ENCODE measurements at places on chromosomes 5 and 9.

DNA sequence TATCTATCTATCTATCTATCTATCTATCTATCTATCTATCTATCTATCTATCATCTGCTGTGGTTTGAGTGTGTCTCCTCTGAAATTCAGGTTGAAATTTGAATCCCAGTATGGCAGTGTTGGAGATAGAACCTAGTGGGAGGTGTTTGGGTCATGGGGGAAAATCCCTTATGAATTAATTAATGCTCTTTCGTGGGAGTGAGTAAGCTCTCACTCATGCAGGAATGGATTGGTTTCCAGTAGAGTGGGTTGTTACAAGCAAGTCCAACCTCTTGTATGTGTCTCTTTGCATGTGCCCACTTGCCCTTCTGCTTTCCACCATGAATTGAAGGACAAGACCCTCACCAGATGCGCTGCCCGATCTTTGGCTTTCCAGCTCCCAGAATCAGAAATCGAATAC, 113.0 kb downstream of the ANXA1 start:
- no peak for DNase-seq

GRCh38 chr5:56612759-56613158, 202.6 kb upstream of the MAP3K1 start:
- no peak for DNase-seq

GRCh38 chr5:113612060-113612496, 98.6 kb downstream of the YTHDC2 start:
- peak; percentile 13 for DNase-seq

DNA sequence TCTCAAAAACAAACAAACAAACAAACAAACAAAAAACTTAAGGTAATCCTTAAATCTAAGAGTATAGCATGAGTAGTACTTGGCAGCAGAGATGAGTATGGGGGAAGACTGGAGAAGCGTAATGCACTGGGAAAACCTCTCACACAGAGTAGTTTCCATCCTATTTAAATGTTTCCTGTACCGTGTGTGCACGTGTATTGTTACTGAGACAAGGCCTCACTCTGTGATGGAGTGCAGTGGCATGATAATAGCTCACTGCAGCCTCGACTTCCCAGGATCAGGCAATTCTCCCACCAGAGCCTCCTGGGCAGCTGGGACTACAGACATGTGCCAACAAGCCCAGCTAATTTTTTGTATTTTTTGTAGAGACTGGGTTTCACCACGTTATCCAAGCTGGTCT, 2.9 kb downstream of the UIMC1 start:
- DNase-seq, result no peak

DNA sequence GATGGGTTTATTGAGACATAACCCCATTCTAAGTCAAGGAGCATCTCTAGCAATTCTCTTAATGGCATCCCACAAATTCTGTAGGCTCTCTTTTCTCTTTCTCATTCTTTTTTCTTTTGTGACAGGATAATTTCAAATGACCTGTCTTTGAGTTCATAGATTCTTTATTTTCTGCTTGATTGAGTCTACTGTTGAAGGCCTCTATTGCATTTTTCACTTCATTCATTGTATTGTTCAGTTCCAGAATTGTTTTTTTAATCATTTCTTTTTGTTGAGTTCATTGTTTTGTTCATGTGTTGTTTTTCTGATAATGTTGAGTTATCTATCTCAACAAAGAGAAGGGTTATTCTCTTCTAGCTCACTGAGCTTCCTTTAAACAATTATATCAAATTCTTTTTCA, 144.7 kb upstream of the IL12B start:
- DNase-seq, result no peak

DNA sequence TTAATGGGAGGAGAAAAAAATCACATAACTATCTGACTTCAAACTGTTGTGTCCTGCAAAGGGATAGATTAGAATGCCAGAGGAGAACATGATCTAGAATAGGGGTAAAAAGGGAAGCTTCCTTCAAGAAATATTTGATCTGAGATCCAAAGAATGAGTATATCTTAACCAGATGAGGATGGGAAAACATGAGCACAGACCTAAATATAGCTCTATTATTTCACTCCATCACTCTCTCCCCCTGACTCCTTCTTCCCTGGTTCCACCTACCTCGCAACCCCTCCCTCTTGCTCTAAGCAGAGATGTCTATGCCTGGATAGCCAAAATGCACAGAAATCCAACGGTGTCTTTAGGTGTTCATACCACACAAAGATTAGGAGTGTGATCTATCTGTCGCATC, 36.4 kb downstream of the NR4A3 start:
- DNase-seq, result no peak

- no peak for DNase-seq
These were observed 162.9 kb downstream of the TSSK1B start for GRCh38 chr5:113271745-113272454.

DNA sequence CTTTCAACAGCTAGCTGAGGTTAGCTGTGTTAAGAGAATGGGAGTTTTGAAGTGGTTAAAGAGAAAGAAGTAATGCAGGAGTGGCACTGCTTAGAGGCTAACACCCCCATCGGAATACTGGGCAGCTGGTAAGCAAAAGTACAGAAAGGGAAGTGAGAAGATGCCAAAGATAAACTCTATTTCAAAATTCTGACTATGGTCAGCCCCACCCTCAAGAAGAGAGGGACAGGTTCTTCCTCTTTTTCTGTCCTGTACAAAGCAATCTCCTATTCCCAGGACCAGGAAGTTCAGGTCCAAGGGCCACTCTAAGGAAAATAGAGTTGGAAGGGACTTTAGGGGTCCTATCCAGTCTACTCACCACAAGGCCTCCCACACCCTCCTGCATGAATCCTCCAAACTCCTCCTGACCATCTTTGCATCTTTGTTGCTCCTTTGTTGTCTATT, 45.9 kb upstream of the JAK2 start:
- no peak for DNase-seq

GRCh38 chr9:86941197-86941596, 6.1 kb downstream of the GAS1 start:
- no peak for DNase-seq

DNA sequence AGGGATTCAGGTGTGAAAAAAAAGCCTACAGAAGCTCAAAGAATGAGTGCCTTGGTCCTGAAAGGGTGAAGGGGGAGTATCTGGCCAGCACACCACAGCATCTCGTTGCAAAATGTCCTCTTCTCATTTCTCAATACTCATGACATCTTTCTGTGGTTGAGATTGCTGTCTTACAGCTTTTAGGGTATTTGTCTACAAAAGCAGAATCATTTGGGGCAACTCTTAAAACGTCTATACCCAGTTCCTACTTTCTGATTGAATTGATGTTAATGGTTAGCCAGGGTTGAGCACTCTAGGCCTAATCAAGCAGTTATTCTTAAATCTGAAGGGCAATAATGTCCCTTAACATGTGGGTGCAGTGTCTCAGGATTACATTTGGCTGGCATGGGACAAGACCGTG, 21.2 kb upstream of the PCSK5 start:
- DNase-seq, result no peak

DNA sequence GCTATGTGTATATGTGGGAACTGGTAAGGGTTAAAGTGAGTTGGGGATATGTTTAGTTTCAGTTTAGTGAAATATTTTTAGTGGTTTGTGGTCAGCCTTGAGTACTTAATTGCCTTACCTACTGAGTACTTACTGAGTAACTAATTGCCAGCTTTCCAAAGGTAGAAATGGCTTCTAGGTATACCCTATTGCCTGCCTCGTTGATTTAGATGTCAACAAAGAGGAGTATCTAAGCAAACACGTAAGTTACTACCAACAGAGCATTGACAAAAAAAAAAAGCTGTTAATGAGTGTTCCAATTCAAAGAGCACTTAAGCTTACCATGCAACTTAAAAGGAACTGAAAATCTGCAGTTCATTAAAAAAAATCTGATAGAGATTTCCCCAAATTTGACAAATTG, 8.8 kb downstream of the ATP10B start:
- no peak for DNase-seq

DNA sequence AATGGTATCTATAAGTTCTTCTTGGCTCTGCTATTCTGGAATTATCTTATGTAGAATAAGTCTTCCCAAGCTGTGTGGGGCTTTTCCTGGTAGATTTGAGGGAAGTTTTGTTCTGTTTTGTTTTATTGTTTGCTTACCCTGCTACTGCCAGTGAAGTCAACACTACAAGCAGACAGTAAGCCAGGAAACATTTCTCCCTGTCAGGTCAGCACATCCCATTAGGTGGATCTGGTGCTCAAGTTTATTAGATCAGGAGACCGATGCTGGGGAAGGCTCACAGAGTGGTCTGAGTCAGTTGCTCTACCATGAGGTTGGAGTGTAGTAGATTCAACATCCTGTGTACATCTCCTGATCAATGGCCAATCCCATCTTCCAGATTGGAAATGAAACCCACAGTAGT, 79.1 kb downstream of the ADRB2 start:
- peak; percentile 98 for DNase-seq

DNA sequence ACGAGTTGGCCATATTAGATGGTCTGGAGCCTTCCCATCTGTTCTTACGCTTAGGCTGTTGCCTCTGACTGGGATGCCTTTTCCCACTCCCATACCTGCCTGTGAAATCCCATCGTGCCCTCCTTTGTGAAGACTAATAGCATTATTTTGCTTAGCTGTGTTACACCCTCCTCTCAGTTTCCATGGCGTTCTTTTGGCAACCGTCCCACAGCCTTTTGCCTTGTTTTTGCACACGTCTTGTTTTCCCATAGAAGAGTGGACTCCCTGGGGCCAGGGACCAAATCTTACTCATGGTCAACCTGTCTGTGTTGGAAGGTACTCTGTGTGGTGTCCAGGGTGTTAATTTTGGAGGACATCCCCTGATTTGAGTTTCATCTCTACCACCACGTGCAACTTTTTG, 242.1 kb downstream of the HSPA4 start:
- no peak for DNase-seq

DNA sequence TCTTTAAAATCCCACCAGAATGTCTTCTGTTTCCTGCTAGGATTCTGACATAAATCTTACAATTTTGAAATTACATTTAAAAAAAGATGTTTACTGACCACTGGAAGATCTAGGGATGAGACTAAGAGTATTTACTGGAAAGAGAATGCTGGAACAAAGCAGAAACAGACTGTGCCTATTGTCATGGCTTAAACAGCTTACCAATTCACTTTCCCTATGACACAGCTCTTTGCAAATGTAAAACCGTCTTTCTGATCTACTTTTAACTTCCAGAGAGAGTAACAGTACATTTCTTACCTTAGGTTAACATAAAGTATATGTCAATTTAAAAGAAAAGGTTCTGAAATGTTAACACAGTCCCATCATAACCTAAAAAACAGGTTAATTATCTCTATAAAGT, 10.7 kb downstream of the GIN1 start:
- no peak for DNase-seq

DNA sequence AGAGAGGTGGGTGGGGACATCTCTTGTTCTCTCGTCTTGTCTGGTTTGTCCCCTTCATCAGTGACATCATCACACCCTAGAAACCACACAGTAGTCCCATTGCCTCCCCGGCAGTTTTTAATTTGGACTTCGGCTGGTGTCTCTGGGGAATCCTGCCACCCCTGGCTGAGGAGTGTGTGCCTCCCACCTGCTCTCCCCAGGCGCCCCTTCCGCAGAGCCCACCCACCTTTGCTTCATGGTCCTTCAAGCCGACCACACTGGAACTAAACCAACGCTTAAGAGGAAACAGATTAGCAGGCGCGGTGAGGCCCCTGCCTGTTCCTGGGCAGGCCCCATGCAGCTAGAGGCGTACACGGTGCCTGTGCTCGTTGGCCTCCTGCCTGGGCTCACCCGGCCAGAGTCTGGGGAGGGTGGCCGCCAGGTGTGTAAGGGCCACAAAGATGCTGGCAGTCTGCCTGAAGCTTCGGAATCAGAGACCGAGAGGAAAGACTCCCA, 107.6 kb upstream of the SPRY4 start:
- DNase-seq, result no peak

- no peak for DNase-seq
These were observed 28.9 kb downstream of the FYB1 start for GRCh38 chr5:39190311-39191102.

DNA sequence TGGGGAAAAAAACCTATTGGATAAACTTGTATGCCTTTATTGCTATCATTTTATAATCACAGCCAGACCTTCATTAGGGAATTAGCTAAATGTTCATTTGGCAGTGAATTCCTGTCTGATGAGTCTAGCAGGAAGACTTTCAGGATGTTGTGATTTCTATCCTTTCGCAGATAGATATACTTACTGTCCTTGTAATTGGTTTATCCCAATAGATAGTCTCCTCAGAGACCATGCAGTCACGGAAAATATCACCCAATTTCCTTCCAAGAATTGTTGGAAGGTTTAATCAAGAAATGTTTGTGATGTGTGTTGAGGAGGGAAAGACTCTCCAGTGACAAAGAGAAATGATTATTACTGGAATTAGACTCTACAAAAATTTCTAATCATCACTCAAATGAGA, 1937.9 kb upstream of the WWC1 start:
- no peak for DNase-seq

- no peak for DNase-seq
These were observed 114.4 kb upstream of the OSMR start for GRCh38 chr5:38731461-38731860.

DNA sequence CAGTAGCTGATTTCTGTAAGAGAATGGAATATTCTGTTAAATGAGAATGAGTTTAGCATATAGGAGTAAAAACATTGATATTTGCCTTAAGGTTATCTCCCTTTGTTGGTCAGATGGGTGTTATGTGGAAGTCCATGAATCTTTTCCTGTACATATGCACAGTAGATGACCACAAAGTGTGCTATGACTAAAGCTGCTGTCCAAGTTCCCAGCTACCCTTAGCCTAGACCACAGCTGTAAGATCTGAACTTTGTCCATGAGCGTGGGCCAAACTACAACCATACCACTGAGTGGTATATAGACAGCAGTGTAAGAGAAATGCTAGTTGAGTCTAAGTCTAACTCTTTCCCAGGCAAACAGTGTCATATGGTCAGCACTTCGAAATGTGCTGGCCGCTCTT, 48.8 kb downstream of the CD180 start:
- DNase-seq, result no peak

GRCh38 chr5:179382486-179382885, 37.2 kb upstream of the ADAMTS2 start:
- DNase-seq, result no peak

- DNase-seq, result no peak
These were observed 130.5 kb upstream of the GPR151 start for GRCh38 chr5:146646441-146646840.

DNA sequence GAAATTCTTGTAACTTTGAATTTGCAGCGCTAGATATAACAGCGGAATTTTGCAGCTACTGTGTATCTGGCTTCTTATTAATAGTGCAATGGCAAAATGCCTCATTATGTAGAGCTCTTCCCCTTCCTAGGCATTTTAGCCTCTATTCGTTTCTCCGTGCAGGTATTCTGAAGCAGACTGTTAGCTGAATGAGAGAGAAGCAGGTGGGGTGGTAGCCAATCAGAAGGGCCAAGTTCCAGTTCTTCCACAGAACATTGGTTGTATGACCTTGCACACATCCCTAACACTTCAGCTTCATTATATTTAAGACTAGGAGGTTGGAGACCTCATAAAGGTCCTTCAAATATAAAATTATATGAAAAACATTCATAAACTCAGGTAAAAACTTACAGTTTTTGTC, 1.2 kb upstream of the VPS13A start:
- no peak for DNase-seq

GRCh38 chr5:179729727-179730126, 2.9 kb upstream of the MAML1 start:
- DNase-seq, result no peak

- DNase-seq, result peak; percentile 25
These were observed 186.7 kb downstream of the NTRK2 start for GRCh38 chr9:84856181-84856632.
